ENCODE measurements at places on chromosomes 1 and 21. TPM values are rescaled to one million over a fixed set of nuclear protein-coding genes. Genes with fewer than 3 reads are reported as not detected.

LORICRIN gene
- total RNA-seq = not detected

GUCA2B gene
- total RNA-seq = not detected

CFAP107 gene
- total RNA-seq = not detected

GRCh38 chr1:26744075-26744959 is 43.4 kb upstream of the PIGV start:
- DNase-seq = peak; percentile 82

CFH gene
- total RNA-seq = 31.9 TPM

GRCh38 chr1:3125078-3125477 is 56.1 kb downstream of the PRDM16 start:
- no peak for DNase-seq

- DNase-seq = no peak
These were observed 1.4 kb downstream of the RWDD2B start for GRCh38 chr21:29017639-29018237.

CCNL2 gene
- total RNA-seq = 139 TPM

ALPL gene
- total RNA-seq = 0.36 TPM

All from sigmoid colon (tissue), 7 donors.